ENCODE measurements at places on chromosomes 7 and 10. TPM values are rescaled to one million over a fixed set of nuclear protein-coding genes. Genes with fewer than 3 reads are reported as not detected.

The MSMB gene
- total RNA-seq, result not detected

The CYP2C19 gene
- total RNA-seq, result not detected

The MMRN2 gene
- not detected for total RNA-seq

The THNSL1 gene
- 2.5 TPM for total RNA-seq

The NME8 gene
- total RNA-seq, result not detected

The ASL gene
- total RNA-seq, result 16.5 TPM

The LIPN gene
- total RNA-seq, result not detected

The LRRD1 gene
- not detected for total RNA-seq

The TMEM178B gene
- total RNA-seq, result 0.22 TPM

The ASIC3 gene
- total RNA-seq, result 6.0 TPM

The C1QL3 gene
- 0.12 TPM for total RNA-seq

The PLXDC2 gene
- not detected for total RNA-seq

The TMEM213 gene
- not detected for total RNA-seq

The STEAP1 gene
- total RNA-seq, result not detected

The SPDYE2B gene
- total RNA-seq, result not detected

The IKZF1 gene
- total RNA-seq, result 406 TPM

The ENTPD7 gene
- total RNA-seq, result 5.9 TPM

The UPK3B gene
- 1.3 TPM for total RNA-seq

The CCM2 gene
- total RNA-seq, result 134 TPM

The MOGAT3 gene
- total RNA-seq, result not detected

The EIF4H gene
- total RNA-seq, result 240 TPM

The C10orf67 gene
- total RNA-seq, result not detected

The HABP2 gene
- not detected for total RNA-seq

The BLVRA gene
- total RNA-seq, result 22.0 TPM

The OPN4 gene
- total RNA-seq, result not detected

The NPC1L1 gene
- not detected for total RNA-seq

The CCDC146 gene
- 10.5 TPM for total RNA-seq

All from activated CD4-positive, alpha-beta T cell treated with anti-CD3 and anti-CD28 coated beads, Interleukin-2, amount 10 ng/mL, durations not matched to agents 7 days and 5 days (primary cell).